ENCODE measurements at places on chromosomes 1 and 21. TPM values are rescaled to one million over a fixed set of nuclear protein-coding genes. Genes with fewer than 3 reads are reported as not detected.

AIRE gene
- total RNA-seq, result 0.08 TPM

EPB41 gene
- total RNA-seq, result 3.5 TPM

GBP6 gene
- 0.52 TPM for total RNA-seq

PDC gene
- total RNA-seq, result not detected

PDZK1IP1 gene
- total RNA-seq, result not detected
